Gastrocnemius medialis (tissue), 4 donors: ENCODE measurements at places on chromosomes 1 and 21. TPM values are rescaled to one million over a fixed set of nuclear protein-coding genes. Genes with fewer than 3 reads are reported as not detected.

- no peak overlapping the region for H3K27ac ChIP-seq
- H3K27me3 ChIP-seq: no peaks in the 10 kb centered on the region
- H3K36me3 ChIP-seq: no peaks in the 10 kb centered on the region
- DNase-seq: no peak
Measured at GRCh38 chr1:68675336-68675735, 178.5 kb upstream of the DEPDC1 start.

DNA sequence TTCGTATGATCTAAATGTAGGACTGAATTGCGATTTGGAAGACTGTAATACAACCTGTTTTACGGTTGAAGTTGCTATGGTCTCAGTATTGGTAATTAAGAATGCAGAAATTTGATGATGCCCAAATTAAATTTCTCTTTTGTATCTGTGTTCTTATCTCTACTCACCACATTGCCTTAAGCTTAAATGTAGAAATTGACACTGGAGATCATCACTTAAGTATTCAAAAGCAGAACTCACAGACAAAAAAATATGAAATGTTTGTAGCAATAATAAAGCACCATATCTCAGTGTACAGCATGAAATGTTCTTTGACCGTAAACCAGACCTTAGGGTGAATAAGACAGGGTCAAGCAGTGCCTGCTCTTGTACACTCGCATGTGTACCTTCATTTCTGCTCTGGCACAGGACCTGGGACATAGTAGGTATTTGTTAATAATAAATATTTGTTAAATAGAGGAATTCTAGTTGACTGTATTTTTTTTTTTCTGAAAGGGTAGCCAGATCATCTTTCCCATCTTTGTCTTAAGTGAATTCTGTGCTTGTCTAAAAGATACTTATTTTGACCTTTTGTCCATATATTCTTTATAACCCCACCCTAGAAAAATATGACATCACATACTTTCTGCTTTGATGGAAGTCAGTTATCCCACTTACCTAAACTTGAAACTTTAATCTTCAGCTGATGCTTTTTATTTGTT lies 1.5 kb downstream of the CDC7 start:
- H3K27ac ChIP-seq: no peak overlapping the region
- H3K27me3 ChIP-seq: no peaks in the 10 kb centered on the region
- no peak for DNase-seq
- H3K4me1 ChIP-seq: peaks cover 15% of the 10 kb centered on the region
- H3K4me3 ChIP-seq: peak overlapping the region; percentile 73

GRCh38 chr1:40736085-40736531 lies 44.6 kb downstream of the NFYC start:
- peaks cover 75% of the 10 kb centered on the region for H3K4me1 ChIP-seq
- no peaks in the 10 kb centered on the region for H3K27me3 ChIP-seq
- H3K36me3 ChIP-seq: peaks cover 12% of the 10 kb centered on the region

DNA sequence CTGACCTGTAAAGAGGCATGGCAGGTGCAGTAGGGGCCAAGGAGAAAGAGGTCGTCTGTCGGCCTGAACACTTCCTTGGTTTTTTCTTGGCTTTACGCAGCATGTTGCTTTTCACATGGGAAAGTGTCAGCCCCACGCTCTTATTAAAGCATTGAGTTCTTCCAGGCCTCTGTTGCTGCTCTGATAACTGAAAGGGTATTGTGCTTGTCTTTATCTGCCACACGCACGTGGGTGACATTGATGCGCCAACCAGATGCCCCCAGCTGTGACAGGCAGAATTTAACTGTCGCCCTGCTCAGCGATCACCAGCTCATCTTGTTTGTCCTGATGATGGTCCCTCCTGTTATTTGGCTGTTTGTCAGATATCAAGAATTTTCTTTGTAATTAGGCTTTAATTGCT lies 76.5 kb downstream of the GALNT2 start:
- no peaks in the 10 kb centered on the region for H3K27me3 ChIP-seq
- H3K36me3 ChIP-seq: no peaks in the 10 kb centered on the region
- H3K4me3 ChIP-seq: no peak overlapping the region
- DNase-seq: no peak
- H3K27ac ChIP-seq: no peak overlapping the region

- no peak for DNase-seq
- no peak overlapping the region for H3K27ac ChIP-seq
Measured at GRCh38 chr1:43067233-43067745, 104.8 kb downstream of the EBNA1BP2 start.

DNA sequence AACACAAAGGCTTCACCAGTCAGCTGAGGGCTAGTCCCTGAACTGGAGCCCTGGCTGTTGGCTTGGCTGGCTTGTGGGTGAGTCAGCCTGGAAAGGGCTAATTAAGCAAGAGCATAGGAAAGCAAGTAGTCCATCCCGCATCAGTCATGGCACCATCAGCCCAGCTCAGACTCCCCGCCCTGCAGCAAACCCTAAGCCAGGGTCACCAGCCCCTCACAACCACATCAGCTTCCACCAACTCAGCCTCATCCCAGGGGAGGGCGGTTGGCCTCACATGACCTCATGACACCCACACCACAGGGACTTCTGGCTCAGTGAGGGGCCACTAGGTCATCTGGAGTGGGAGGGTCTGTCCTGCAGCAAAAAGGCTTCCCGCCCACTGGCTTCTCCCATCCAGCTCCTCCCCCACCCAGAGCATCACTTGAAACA lies 7.0 kb upstream of the SPATC1L start:
- peak overlapping the region; percentile 90 for H3K27ac ChIP-seq
- H3K27me3 ChIP-seq: no peaks in the 10 kb centered on the region
- peaks cover 39% of the 10 kb centered on the region for H3K36me3 ChIP-seq
- no peak overlapping the region for H3K4me3 ChIP-seq

GRCh38 chr1:91160363-91161075 lies 138.7 kb upstream of the ZNF644 start:
- H3K36me3 ChIP-seq: no peaks in the 10 kb centered on the region
- no peak overlapping the region for H3K27ac ChIP-seq
- no peak overlapping the region for H3K4me3 ChIP-seq
- no peak for DNase-seq

DNA sequence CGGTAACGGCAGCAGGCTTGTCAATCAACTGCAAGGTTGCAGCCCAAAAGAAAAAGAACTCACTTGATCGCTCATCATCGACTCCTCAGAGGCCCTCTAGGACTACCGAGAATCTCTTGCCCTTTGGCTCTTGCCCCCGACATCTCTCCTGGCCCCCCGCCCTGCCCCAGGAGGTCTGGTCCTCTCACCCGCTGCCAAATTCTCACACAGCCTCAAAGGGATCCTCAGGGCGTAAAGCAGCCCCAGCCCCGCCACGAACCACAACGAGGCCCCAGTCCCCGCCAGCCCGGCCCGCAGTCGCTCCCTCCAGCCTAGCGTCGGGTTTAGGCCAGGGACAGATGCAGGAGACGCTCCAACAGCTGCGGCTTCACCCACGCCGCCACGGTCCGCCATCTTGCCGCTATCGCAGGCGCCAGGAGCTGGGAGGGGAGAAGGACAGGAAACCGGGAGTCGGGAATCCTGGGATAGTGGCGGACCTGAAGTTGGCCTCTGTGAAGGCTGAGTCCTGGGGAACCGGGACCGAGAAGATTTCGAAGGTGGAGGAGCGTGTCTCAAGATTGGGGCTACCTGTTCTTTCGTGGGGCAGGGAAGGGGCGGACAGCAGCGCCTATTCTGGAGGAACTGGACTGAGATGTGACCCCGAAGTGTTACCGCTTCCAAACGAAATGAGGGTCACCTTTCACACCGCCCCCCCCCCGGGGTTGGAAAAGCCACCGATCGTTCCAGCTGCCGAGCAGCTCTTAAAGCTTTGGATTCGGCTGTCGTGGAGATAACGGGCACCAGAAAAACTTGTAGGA lies at the start of gene ST7L:
Gene ST7L (minus strand): TSS at position 421 of the 797 bp plus-strand sequence. CDS start 28 bp downstream, at position 393.
- DNase-seq: peak; percentile 65
- H3K36me3 ChIP-seq: no peaks in the 10 kb centered on the region
- peak within 1 kb of the TSS; percentile 99 for H3K27ac ChIP-seq
- no peaks in the 10 kb centered on the region for H3K27me3 ChIP-seq

- H3K36me3 ChIP-seq: no peaks in the 10 kb centered on the region
- no peaks in the 10 kb centered on the region for H3K4me1 ChIP-seq
- DNase-seq: no peak
- no peak overlapping the region for H3K4me3 ChIP-seq
Measured at GRCh38 chr1:94011709-94012595, 102.7 kb upstream of the GCLM start.

- H3K36me3 ChIP-seq: no peaks in the 10 kb centered on the region
- H3K27me3 ChIP-seq: no peaks in the 10 kb centered on the region
- H3K27ac ChIP-seq: no peak overlapping the region
- H3K4me3 ChIP-seq: no peak overlapping the region
- no peak for DNase-seq
- H3K4me1 ChIP-seq: no peaks in the 10 kb centered on the region
Measured at GRCh38 chr1:22737374-22738068, 26.9 kb downstream of the EPHB2 start.

- peaks cover 79% of the 10 kb centered on the region for H3K4me1 ChIP-seq
- no peaks in the 10 kb centered on the region for H3K27me3 ChIP-seq
- no peaks in the 10 kb centered on the region for H3K36me3 ChIP-seq
- no peak overlapping the region for H3K4me3 ChIP-seq
- H3K27ac ChIP-seq: peak overlapping the region; percentile 63
- DNase-seq: peak; percentile 31
Measured at GRCh38 chr1:54371038-54371941, 34.9 kb downstream of the SSBP3 start.

- no peak overlapping the region for H3K27ac ChIP-seq
- H3K36me3 ChIP-seq: peaks cover 2% of the 10 kb centered on the region
- peaks cover 13% of the 10 kb centered on the region for H3K4me1 ChIP-seq
- no peak overlapping the region for H3K4me3 ChIP-seq
- H3K27me3 ChIP-seq: no peaks in the 10 kb centered on the region
Measured at GRCh38 chr1:25504706-25505595, 38.5 kb upstream of the LDLRAP1 start.

The CSDE1 gene
- total RNA-seq: 4,024 TPM

The SERPINC1 gene
- 1.7 TPM for total RNA-seq
